Lung microvascular endothelial cell (primary cell): ENCODE measurements at places on chromosomes 2 and 18. TPM values are rescaled to one million over a fixed set of nuclear protein-coding genes. Genes with fewer than 3 reads are reported as not detected.

Gene TPO
- total RNA-seq: not detected in 2 replicates

Gene LRATD1
- 2.0 and 9.4 TPM in 2 replicates for total RNA-seq

Gene CXCR2
- total RNA-seq: not detected in 2 replicates

Gene GALNT13
- total RNA-seq: 0.20 and 0.22 TPM in 2 replicates

Gene ALPG
- not detected in 2 replicates for total RNA-seq

Gene FSIP2
- total RNA-seq: under 0.01 TPM in 2 replicates

Gene CDK15
- not detected in 2 replicates for total RNA-seq

Gene CABYR
- 0.60 and 0.65 TPM in 2 replicates for total RNA-seq

Gene LIMS2
- total RNA-seq: 3.6 and 5.0 TPM in 2 replicates

Gene VRK2
- 17.7 and 20.9 TPM in 2 replicates for total RNA-seq

Gene OXER1
- total RNA-seq: not detected in 2 replicates

Gene ADAM23
- 0.60 and 1.5 TPM in 2 replicates for total RNA-seq
